ENCODE measurements at places on chromosomes 1 and 21.

DNA sequence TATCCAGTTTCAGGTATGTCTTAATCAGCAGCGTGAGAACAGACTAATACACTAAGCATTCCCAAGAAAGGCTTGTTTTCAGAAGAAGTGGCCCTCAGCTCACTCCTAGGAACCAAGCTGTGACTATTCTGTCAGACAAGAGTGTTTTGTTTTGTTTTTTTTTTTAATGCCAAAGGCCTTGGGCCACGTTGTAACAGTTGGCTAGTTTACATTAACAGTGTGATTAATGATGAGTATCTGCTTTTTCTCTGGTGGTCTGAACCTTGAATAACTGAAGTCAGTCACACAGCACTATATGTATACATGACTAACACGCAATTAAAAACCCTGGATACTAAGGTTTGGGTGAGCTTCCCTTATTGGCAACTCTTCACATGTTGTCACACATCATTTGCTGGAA, 21.9 kb downstream of the DPYD start:
- no peak for DNase-seq

- peak; percentile 69 for DNase-seq
Observed at GRCh38 chr1:184272175-184272866, 114.5 kb upstream of the C1orf21 start.

DNA sequence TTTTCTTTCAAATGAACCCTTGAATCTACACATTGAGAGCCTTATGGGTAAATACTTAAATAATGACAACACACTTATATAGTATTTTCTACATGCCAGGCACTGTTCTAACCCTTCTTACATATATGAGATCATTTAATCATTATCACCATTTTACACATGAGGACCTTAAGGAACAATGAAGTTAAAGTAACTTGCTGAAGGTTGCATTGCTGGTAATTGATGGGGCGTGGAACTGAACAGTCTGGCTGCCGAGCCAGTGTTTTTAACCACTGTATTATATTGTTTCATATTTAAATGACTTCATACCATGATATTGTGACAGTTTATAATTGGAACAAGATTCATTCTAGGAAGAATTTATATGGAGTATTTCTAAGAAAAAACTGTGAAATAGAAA, 111.9 kb upstream of the TENT5C start:
- DNase-seq, result no peak

DNA sequence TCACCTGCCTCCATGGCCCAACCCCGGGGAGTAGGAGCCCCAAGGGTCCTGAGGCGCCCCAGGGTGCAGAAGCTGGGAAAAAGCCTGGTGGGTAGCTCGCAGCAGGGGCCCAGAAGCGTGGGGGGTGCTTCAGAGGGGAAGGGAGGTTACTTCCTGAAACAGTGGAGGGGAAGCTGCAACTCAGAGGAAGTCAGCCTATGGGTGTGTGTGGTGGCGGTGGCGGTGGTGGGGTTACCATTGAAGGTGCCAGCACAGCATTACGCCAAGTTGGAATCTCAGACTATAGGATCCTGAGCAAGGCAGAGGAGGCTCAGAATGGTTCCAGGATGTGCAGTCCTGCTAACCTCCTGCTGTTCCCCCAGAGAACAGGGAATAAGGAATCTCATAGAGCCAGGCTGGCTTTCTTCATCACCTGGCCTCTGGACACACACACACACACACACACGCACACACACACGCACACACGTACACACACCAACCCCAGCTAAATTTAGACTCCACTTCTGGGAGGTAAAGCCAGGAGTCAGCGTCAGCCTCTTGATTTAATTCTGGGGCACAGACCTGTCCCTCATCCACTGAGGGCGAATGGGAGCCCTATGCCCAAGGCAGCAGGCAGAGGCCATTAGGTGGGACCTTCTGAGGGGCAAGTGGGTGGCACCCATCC, 1.3 kb downstream of the DENND4B start:
- DNase-seq, result no peak

- DNase-seq, result no peak
Observed at GRCh38 chr1:206924592-206925105, 2.9 kb upstream of the FCMR start.

- DNase-seq, result peak; percentile 37
Observed at GRCh38 chr1:30106125-30106524, 617.3 kb downstream of the MATN1 start.

GRCh38 chr1:117167402-117167801, 43.3 kb downstream of the VTCN1 start:
- DNase-seq, result peak; percentile 23

GRCh38 chr1:107200631-107201030, 59.8 kb downstream of the NTNG1 start:
- no peak for DNase-seq

GRCh38 chr1:233714631-233715217, 100.8 kb downstream of the KCNK1 start:
- DNase-seq, result no peak

- no peak for DNase-seq
Observed at GRCh38 chr21:15195768-15196167, 131.0 kb upstream of the NRIP1 start.

GRCh38 chr1:116732726-116733125, 21.5 kb upstream of the CD2 start:
- no peak for DNase-seq

- peak; percentile 52 for DNase-seq
Observed at GRCh38 chr1:88943241-88943640, 49.2 kb downstream of the KYAT3 start.

GRCh38 chr1:211581526-211581925, 2.6 kb upstream of the SLC30A1 start:
- DNase-seq, result peak; percentile 67

DNA sequence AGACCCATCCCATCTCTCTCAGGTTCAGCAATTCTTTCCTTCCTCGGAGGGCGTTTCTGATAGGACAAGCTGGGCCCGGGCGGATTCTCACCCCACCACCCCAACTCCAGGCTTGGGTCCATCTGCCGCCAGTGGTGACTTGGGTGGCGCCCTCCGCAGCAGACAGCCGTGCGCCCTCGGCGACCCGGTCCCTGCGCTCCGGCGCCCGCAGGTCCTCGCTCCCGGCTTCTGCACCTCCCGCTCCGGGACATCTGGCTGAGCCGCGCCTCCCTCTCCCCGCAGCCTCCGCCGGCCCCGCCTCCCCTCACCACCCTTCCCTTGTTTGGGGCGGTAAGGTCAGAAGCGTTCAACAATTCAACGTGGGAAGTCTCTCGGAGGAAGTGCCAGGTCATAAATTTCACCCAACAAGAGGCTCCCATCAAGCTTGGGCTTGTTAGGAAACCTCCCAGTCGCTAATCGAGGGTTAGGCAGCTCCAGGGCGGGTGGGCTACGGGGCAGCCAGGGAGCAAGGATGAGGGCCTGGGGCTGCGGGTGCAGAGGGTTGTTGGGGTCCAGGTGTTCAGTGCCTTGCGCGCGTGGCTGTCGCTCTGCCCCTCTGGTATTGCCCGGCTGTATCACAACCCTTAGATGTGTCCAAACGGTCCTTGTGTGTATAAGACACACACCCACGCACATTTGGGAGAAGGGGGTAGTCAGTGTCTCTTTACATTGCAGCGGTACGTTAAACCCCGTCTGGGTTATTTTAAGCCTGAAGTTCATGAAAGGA, 39.8 kb downstream of the OLIG1 start:
- DNase-seq, result no peak

- no peak for DNase-seq
Observed at GRCh38 chr1:30197639-30198450, 525.5 kb downstream of the MATN1 start.

DNA sequence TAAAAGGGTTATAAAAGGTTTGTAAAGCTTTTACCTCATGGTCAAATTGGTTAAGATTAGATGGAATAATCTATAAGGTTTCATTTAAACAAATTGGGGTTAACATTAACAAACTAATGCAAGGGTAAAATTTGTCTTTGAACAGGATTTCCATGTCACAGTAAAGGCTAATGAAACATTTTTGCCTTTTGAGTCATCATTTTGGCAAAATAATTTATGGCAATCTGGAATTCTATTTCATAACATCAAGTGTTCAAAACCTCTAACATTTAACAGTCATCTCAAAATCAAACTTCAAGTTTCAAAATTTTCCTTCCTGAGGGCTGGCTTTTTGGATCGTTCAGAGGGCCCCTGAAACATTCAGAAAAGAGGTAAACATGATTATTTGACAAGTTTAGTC, 6.6 kb upstream of the CD46 start:
- DNase-seq, result peak; percentile 62

Data from fibroblast of upper back skin (primary cell).